AG09319 (cell line): ENCODE measurements at places on chromosomes 7 and 10.

- DNase-seq, result no peak
Measured at GRCh38 chr10:121926671-121927317, 1.0 kb downstream of the ATE1 start.

DNA sequence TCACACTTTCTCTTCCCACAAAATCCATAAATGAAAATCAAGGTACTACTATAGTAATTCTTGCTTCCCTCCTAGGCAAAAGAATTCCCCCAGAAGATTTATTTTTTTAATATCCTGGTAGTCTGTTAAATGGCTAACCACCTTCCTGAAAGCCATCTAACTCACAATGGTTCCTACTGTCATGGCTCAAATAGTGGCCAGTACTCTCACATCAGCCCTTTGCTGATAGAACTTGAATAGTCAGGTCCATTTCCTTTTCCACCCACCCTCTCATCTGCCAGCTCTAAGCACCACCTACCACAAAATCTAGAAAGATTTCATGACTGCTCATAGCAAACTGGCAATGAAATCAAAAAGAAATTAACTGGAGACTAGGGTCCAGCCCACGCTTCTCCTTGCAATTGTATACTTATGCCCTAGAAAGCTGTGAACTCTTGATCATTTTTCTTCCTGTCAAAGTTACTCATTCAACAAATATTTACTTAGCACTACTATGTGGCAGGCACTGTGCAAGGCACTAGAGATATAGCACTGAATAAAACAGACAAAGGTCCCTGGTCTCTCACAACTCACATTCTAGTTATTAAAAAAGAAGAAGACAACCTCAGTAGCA lies 60.4 kb downstream of the ARMH3 start:
- DNase-seq, result no peak

GRCh38 chr10:59002011-59002410 lies 174.4 kb upstream of the PHYHIPL start:
- DNase-seq, result no peak

GRCh38 chr10:78754269-78755062 lies 314.3 kb upstream of the ZMIZ1 start:
- no peak for DNase-seq

GRCh38 chr7:99562114-99562784 lies 3.8 kb downstream of the ZNF655 start:
- DNase-seq, result no peak

DNA sequence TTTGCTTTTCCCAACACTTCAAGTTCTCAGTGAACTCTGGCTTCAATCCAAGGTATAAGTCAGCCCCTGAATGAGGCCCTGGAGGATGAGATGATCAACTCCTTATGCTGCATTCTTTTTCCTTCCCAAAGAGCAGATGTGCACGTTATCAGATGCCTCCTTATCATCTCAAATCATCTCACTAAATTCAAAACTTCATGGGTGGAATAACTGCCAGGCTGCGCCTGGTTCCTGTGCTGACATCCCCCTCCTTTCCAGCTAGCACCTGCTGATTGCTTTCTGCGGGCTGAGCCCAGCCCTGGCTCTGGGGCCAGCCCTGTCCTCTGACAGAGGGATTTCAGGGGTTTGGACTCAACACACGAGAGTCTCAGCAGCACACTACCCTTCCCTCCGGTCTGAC lies 44.9 kb downstream of the TLL2 start:
- DNase-seq, result no peak

GRCh38 chr10:5506246-5506645 lies 6.9 kb upstream of the CALML5 start:
- no peak for DNase-seq

DNA sequence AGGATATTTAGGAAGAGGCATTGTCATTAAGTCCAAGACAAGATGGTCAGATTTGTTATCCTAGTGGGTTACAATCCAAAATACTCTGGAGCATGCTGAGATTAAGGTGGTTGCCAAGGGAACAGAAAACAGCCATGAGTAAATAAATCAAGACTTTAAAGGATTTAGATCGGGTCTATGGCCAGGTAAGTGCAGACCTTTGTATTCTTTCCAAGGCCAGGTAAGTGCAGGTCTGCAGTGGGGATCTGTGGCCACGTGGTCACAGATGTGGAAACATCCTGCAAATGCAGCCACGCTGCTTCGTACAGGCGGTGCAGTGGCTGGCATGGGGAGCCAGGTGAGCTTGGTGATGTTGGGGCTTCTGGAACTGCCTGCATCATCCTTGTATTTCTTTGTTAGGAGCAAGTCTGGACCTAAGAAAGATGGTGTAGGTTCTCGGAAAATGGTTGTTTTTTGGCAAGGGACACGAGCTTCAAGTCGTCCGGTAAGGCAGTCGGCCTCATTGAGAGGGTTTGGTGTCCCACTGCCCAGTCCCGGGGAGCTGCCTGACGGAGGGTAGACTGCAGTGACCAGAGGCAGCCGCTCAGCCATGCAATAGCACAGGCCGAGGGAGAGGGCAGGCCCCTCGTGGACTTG lies 21.8 kb downstream of the ZNF775 start:
- no peak for DNase-seq

GRCh38 chr7:39128287-39128843 lies 150.7 kb downstream of the POU6F2 start:
- DNase-seq, result no peak

DNA sequence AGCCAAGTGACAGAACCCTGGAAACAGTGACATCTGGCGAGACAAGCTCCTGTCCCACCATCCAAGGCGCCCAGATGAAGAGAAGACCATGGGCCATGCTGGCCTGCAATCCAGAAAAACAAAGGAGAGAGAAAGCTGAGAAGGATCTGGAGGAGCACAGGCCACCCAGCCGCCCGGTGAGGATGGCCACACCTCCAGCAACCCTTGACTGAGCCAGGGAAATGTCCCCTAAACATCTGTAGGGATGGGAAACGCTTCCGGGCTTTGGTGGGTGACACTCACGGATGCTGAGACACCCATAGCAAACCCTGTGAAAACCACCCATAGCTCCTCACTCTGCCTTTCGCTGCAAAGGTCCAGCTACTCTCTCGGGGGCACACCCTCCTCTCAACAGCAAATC lies 32.0 kb downstream of the TCERG1L start:
- no peak for DNase-seq

- no peak for DNase-seq
Measured at GRCh38 chr7:106415433-106415832, 130.7 kb upstream of the NAMPT start.

DNA sequence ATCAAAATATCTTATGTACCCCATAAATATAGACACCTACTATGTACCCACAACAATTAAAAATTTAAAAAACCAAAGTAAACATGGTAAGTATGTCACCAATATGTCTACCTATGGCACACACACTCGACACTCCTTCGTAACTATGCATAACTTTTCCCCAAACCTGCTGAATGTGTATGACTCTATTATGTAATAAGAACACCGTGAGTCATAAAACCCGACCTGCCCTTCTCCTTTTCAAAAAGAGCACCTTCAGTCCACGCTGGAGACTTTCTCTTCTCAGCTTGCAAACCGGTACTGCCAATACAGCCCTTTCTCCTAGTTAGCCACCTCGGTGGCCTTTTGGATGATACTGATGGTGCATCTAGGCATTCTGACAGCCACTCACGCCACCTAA lies 186.3 kb downstream of the PRPF18 start:
- no peak for DNase-seq

DNA sequence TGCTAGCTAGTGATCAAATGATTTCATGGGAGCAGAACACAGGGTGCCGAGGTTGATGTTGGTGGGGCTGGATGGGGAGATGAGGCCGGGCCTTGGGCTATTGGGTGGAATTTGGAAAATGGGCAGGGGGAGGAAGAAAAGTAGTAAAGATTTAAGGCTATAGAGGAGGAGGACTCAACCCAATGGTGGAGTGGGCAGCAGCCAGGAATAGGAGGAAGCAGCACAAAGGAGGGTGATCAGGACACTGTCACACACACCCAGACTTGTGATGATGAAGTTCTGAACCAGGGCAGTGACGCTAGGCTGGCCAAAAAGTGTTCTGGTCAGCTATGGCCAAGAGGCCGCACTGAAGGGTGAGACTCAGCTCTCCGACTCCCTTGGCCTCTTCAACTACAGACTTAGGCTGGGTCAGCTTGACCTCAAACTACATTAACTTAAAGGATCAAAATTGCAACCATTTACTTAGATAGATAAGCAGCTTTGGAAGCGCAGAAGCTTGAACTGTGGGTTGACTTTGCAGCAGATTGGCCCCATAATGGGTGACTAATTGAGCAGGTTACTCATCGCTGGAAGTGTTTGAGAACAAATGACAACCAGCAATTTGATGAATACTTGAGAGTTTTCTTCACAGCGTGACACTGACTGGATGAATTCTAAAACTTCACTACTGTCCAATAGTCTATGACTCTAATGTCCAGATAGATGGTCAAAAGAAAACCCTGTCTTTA lies 29.4 kb upstream of the GPR26 start:
- no peak for DNase-seq

GRCh38 chr7:117550625-117551024 lies 70.8 kb downstream of the CFTR start:
- DNase-seq, result no peak

GRCh38 chr7:37927773-37928444 lies 7.5 kb downstream of the EPDR1 start:
- DNase-seq, result no peak

- DNase-seq, result no peak
Measured at GRCh38 chr7:27462575-27463270, 200.0 kb downstream of the HIBADH start.

GRCh38 chr10:133445268-133445732 lies 8.4 kb upstream of the SCART1 start:
- DNase-seq, result no peak

DNA sequence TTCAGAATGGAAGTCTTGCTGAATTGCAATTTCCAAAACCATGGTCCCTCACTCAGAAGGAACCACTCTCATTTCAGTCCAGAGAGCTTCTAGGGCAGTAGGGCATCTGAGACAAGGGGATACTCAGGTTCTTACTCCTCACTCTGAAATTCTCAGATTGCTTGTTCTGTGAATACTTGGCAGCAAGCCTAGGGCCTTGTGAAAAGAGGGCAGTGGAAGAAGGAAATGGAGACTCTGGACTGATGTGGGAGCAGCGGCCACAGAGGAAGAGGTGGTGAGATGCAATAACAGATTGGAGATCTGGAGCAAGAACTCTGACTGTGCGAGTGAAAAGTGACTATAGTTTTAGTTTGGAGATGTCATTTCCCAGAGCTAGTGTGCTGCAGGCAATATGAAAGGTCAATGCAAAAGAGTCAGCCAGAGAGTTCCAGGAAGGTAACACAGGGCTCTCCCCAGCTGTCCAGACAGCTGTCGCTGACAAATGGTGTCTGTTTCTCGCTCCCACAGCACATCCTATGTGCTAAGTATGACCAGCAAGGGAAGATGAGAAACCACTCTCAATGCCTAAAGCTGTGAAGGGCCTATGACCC lies 291.6 kb upstream of the KIAA1217 start:
- DNase-seq, result no peak

DNA sequence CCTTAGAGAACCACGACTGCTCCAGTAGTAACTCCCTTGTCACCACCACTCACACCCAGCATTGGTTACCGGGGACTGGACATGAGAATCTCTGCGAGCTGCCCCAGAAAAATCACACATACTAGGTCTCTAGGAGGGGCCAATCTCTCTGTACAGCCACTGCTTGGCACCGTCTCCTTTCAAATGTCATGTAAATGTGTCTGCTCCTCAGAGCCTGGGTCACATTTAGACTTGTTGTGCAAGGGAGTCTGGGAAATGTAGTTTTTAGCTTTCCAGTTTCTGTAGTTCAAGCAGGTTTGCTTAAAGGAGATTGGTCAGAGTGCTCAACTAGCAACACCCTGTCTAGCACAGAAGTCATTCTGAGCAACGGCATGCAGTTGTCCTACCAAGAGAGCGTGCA lies 60.0 kb downstream of the CHN2 start:
- DNase-seq, result no peak

DNA sequence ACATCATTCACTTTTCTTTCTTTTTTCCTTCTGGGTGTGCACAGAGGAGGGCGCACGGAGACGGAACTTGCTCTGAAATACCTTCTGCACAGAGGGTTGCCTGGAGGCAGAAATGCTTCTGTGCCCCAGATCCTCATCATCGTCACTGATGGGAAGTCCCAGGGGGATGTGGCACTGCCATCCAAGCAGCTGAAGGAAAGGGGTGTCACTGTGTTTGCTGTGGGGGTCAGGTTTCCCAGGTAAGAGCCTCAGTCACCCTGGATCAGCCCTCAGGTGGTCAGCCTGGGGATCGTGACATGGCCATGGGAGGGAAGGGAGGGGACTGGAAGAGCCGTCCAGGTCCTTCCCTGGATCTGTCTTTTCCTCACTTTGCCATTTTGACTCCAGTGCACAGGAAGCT lies 33.6 kb downstream of the VWA2 start:
- no peak for DNase-seq

- DNase-seq, result no peak
Measured at GRCh38 chr7:135914346-135914745, 62.8 kb downstream of the MTPN start.

DNA sequence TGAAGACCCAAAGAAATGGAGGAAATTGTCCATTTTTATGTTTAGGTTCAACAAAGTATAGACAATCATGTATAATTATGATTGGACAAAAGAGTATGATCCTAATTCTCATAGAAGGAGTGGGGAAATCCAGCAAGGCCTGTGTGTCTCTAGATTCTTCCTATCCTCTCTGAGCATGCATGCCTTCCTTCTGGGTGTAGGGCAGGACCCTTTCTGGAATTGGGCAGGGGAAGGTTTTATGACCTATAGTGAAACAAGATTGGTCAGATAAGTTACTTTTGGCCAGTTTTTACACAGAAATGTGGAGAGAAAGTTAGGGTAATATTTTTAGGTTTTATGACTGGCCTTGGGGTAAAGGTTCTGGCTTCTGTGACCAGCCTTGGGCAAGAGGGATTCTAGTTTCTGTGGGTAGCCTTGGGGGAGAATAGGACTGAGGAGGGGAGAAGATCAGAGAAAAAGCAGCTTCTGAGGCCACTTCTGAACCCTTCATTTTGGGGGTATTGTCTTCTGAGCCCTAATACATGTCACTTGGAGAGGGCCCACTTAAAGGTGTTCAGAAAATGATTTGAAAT lies 289.4 kb downstream of the EXOC4 start:
- DNase-seq, result no peak

- DNase-seq, result no peak
Measured at GRCh38 chr7:100764841-100765240, 31.4 kb downstream of the ZAN start.

DNA sequence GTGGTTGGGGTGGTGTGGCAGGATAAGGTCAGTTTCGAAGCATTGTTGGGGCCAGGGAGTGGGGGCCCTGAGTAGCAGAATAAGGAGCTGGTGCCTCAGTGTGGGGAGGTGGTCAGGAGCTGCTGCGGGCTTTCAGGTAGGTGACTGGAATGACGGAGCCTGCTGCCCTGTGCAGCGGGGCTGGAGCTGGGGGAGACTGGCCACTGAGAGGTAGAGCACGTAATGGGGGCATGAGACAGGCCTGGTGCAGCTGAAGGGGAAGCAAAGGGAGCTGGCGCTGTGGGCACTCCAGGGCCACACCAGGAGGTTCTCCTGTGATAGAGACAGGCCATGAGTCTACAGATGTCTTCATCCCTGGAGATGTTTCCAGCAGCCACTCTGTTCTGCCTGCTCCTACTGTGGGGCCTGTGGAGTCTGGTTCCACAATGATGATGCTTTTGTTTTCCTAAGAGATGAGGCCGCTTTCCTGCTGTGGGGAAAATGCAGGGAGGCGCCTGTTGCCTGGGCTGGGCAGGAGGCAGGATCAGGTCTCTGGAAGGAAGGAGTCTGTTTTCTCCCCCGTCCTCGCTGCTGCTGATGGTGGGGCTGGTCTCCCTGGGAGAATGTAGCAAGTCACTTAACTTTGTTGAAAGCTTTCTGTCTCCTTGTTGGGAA lies 31.1 kb downstream of the NUB1 start:
- no peak for DNase-seq
